Substantia nigra (tissue), 51 donors: ENCODE measurements at places on chromosomes 4 and X.

- DNase-seq: no peak
These were observed 402.4 kb upstream of the NDST4 start for GRCh38 chr4:115515772-115516171.

- peak; percentile 24 for DNase-seq
These were observed 61.5 kb upstream of the MMAA start for GRCh38 chr4:145557720-145558119.

GRCh38 chr4:149997881-149998421, 80.3 kb upstream of the DCLK2 start:
- no peak for DNase-seq

DNA sequence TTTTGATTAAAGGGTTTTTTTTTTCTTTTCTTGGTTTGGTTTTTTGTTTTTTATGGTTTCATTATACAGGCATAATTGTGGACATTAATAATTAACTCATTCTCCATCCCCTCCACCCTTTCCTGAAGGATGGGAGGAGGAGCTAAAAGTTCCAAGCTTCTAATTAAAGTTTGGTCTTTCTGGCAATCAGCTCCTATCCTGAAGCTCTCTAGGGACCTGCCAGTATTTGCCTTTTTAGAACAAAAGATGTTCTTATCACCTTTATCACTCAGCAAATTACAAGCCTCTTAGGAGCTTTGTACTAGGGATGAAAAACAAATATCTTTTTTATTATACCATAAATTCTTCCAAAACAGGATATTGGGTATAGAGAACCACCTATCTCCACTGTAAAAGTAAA, 589.8 kb downstream of the PDHA2 start:
- DNase-seq: no peak

DNA sequence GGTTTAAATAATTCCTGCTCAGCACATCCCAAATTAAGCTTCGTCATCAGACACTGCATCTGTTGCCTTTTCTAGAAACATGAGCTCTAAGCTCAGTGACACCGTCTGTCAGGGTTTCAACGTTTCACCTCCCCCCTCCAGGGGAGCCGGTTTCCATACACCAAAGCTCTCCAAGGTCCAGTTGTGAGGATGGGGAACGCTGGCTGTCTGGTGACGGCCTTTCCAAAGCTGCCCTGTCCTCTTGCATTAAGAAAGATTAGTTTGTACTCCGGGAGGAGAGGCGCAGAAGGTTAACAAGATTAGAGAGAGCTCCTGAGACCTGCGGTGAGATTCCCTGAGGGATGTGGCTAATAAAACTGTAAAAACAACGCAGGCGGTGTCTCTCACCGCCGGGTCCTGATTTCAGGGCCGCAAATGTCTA, 43.2 kb downstream of the ASMT start:
- DNase-seq: no peak

GRCh38 chrX:111095974-111096895, at the start of gene PAK3:
PAK3 (plus strand) TSS chrX:111096191; CDS start chrX:111123104, 26,913 bp downstream.
- no peak for DNase-seq

DNA sequence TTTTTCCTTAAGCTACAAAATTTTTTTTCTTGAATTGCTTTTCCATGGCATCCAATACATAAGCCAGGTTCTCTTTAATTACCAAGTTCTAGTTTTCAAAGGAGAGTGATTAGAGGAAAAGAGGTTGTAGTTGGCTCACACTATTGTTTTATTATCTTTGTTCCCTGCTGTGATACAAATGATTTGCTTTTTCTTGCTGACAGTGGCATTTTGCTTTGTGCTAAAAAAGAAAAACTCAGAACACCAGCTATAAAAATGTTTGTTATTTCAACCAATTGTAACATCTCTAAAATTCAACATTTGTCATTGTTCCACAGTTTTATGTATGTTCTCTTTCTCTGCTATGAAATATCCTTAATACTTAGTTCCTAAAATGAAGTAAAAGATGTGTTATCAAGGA, 1817.2 kb downstream of the STIM2 start:
- DNase-seq: no peak

GRCh38 chr4:19936476-19936875, 315.2 kb upstream of the SLIT2 start:
- no peak for DNase-seq

DNA sequence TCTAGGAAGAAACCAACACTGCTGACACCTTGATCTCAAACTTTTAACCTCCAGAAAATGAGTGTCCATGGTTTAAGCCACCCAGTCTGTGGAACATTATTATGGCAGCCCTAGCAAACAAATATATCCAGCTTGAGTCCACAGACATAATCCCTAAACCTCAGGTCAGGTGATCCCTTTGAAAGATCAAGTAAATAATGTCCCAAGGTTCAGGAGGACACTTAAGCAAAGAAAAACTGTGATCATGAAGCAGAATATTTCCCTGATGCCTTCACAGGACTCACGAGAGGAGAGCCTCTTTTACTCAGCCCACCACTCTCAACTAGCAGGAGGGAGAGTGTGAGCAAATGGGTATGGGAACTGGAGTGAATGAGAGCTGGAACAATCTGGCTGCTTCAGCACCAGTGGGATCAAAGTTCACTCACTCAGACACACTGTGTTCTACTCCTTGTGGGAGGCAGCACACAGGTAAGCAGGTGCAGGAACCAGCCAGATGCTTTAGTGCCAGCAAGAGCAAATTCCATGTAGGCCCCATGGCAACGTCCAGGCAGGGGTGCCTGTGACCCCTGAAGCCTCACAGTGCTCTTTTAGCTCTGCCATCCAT, 608.4 kb downstream of the RAB28 start:
- DNase-seq: no peak

GRCh38 chrX:55489314-55490009, at the start of gene USP51:
USP51 (minus strand) TSS chrX:55489848; CDS start chrX:55488939, 909 bp downstream.
- DNase-seq: no peak

GRCh38 chr4:48337731-48338130, 3.6 kb upstream of the SLAIN2 start:
- DNase-seq: no peak

- peak; percentile 2 for DNase-seq
These were observed at the start of gene AREG for GRCh38 chr4:74444891-74445642. AREG (plus strand) TSS chr4:74445136; CDS start chr4:74445346, 210 bp downstream.

DNA sequence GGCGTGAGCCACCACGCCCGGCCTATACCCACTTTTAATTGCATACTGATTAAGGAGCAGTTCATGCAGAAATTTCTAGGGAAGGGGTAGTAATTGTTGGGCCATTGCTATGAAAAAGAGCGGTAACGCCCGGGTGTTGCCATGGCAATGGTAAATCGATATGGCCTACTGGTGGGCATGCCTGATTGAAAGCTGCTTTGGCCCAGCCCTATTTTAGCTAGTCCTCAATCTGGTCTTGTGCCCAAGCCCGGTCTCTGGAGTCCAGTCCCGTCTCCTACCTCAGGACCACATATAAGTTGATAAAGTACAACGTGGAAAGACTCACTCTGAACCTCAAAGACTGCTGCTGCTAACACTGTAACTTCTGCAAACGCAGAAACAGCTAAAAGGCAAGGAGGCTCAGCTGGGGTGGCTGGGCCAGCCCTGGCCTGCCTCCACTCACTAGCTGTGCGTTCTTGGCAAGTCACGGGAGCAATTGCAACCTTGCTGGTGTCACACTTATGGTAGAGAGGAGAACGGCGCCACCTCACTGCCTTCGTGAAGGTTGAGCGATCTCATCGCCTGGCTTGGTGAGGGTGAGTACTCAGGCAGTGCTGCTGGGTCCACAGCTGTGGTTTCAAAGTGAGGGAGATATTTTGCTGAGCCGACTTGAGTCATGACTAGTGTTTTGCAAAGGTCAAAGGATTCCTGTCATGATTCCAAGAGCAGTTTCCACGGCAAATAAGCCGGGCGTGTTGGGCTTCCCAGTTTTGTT, 57.0 kb upstream of the GRPEL1 start:
- no peak for DNase-seq

GRCh38 chr4:176921256-176921655, 128.5 kb upstream of the VEGFC start:
- no peak for DNase-seq

DNA sequence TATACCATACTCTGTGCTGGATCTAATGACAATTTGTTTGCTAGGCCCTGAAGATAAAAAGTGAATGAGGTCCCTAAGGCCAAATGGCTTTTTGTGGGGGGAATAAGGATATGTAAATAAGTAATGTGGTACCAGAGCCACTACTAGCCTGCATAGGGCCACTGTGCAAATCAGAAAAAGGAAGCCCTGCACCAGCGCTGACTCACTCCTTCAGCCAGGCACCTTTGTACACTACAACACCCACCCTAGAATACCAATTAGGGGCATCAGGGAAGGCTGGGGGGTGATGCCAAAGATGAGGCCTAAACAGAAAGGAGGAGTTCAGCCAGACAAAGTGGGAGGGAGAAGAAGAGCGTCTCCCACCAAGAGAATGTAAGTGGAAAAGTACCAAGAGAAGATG, 122.2 kb downstream of the CAMK2D start:
- DNase-seq: peak; percentile 29

- no peak for DNase-seq
These were observed 131.9 kb downstream of the SCLT1 start for GRCh38 chr4:128961405-128961804.

DNA sequence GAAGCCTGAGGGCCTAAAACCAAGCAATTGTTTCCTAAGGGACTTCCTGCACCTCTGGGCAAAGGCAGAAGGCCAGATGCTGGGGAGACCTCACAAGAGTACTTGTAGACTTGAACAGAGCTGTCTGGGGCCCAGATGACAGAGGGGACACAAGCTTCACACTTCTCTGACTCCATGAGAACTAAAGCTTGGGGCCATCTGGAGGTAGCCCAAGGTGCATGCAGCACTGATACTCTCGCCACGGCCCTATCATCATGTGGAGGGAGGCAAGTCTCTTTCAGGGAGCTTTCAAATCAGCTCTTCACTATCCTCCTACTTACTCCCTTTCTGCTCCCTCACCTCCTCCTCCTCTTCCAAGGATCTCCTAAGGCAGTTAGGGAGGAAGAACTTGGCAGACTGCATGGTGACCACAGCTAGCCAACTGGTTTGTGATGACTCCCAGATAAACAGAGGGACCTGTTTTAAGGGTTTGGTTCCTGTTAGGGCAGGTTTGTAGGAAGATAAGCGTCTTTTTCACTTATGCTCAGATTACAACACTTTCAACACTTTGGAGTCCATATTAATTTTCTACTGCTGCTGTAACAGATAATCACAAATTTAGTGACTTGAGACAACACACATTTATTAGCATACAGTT, 23.8 kb downstream of the MSL3 start:
- DNase-seq: no peak

DNA sequence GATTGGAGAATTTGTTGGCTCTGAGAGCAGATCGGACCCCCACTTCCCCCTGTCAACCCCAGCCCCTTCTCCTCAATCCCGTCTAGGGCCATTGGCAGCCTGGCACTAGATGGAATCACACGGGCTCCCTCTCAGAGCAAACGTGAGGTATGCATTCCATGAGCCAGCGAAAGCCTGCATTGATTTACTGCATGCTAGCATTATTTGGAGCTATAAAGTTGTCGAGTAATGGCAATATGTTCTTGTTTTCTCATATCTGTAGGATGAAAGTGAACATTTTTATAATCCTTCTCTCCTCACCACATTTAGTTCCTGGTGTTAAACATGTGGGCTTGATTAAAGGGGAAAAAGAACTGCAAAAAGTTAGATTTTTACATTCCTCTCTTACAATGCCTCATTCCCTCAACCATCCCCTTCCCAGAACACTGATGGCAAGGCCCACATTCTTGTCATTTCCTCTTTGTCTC, 159.2 kb downstream of the SPRY1 start:
- DNase-seq: no peak

DNA sequence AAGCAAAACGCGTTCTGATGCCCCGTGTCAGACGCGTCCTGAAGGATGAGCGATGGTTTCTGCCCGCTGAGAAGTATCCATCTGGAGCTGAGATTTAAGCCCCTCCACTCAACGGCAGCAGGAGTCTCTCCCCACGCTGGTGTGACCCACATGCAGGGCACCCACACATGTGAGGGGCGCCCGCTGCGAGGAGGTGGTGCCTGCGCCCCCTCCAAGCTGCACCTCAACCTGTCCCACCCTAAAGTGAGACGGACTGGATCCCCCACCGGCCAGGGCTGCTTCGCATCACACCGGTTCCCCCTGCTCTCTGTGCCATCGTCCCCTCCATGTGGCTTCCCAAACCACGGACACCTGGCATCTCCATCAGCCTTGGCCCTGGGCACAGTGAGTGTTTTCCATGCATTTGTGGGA, 4.5 kb upstream of the PDE6B start:
- DNase-seq: no peak

DNA sequence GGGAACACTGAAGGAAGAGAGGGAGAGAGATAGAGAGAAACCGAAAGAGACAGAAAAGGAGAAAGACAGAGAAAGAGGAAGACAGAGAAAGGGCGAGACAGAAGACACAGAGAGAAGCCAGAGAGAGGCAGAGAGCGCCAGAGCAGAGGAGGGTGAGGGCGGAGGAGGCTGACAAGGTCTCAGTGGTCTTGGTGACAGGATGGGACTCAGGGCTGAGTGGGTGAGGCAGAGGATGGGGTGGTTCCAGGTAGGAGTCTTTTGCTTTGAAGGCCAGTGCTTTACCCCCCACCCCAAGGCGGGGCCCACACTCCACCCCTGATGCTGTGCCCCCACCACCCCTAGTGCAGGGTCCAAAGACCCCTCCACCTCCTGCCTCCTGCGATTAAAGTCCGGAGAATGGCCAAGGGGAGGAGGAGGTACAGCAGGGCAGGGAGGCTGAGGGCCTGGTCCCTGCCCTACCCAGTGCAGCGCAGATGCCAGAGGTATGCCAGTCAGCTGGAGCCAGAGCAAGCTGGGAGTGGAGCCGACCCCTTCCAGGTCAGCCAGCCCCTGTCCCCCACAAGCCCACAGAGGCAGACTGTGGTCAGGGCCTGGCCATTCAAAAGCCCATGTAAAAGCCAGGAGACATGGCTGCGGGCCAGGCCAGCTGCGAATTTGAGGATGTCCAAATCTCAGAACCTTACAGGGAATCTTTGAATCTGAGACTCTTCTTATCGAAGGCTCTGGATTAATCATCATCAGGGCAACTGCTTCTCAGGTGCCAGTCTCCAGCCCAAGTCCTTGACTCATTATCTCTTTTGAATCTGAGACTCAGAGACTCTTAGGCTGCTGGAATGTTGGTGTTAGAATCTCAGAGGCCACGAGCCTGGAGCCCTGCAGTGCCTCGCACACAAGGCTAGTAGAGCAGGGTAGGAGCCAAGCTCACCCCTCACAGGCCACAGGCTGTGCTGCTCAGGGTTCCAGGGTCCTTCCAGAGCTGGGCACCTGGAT, 758 bp downstream of the IQSEC2 start:
- no peak for DNase-seq

- no peak for DNase-seq
These were observed 402.7 kb upstream of the INTU start for GRCh38 chr4:127229855-127230608.

DNA sequence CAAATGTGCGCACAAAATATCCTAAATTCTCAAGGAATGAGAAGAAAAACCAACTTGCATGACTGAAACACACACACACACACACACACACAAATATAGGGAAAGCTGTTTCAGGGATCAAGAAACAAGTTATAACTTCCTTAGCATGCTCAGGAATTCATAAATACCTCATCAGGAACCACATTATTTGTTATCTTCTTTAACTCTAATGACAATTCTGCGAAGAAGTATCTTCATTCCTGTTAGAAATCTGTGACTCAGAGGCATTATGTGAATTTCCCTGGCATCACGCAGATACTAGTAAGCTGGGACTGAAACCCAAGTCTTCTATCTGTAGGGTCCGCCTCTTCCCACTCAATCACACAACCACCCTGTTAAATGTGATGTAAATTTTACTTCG, 30.3 kb downstream of the TMPRSS11A start:
- DNase-seq: no peak

GRCh38 chr4:174420316-174420715, 102.0 kb downstream of the HPGD start:
- no peak for DNase-seq

- DNase-seq: no peak
These were observed 58.4 kb downstream of the CEP135 start for GRCh38 chr4:56007154-56007553.
